GOT3 (cell line): ENCODE measurements at places on chromosomes 5 and 9.

- DNase-seq: no peak
These were observed 9.6 kb upstream of the PLPP1 start for GRCh38 chr5:55544341-55544740.

- DNase-seq: no peak
These were observed 10.9 kb downstream of the LHX2 start for GRCh38 chr9:124022201-124023121.

- DNase-seq: no peak
These were observed 24.7 kb upstream of the RNU6ATAC start for GRCh38 chr9:134189145-134189469.

DNA sequence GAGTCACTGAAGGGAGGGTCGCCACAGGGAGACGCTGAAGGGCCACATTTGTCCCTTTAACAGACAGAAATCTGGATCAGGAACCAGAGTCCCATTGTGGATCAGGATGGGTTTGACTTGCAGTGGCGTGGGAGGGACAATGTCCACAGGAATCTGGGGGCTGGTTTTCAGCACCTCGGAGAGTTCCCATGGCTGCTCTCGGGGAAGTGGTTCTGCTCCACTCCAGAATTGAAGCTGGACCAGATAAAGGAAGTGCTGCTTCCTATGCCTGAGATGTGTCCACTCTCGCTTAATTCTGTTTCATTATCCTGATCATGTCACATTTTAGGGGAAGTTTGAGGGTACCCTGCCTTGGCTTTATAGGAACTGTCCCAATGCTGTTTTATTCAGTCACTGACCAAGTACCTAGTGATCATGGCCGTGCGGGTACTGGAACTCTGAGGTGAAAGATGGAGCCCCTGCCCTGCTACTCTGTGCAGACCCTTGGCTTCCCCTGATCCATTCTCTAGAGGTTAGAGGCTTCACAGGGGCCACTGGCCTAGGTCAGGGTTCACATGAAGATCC lies 28.7 kb downstream of the ENHO start:
- DNase-seq: no peak

DNA sequence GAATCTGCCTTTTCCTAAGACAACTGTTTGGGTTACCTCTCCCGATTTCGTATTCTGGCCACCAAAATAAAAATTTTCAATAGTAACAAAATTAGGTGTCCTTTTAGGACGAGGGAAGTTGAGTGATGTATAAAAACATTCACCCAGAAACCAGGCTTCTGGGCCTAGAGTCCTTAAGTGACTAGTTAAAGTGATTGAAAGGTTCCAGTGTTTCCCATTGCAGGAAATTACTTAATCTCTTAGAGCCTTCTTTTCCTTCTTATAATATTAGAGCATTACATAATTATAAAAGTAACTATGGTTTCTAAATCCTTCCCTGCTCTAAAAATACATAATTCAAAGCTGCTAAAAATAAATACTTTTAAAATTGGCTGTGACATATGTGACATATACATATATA lies 7.3 kb downstream of the MCIDAS start:
- DNase-seq: no peak

DNA sequence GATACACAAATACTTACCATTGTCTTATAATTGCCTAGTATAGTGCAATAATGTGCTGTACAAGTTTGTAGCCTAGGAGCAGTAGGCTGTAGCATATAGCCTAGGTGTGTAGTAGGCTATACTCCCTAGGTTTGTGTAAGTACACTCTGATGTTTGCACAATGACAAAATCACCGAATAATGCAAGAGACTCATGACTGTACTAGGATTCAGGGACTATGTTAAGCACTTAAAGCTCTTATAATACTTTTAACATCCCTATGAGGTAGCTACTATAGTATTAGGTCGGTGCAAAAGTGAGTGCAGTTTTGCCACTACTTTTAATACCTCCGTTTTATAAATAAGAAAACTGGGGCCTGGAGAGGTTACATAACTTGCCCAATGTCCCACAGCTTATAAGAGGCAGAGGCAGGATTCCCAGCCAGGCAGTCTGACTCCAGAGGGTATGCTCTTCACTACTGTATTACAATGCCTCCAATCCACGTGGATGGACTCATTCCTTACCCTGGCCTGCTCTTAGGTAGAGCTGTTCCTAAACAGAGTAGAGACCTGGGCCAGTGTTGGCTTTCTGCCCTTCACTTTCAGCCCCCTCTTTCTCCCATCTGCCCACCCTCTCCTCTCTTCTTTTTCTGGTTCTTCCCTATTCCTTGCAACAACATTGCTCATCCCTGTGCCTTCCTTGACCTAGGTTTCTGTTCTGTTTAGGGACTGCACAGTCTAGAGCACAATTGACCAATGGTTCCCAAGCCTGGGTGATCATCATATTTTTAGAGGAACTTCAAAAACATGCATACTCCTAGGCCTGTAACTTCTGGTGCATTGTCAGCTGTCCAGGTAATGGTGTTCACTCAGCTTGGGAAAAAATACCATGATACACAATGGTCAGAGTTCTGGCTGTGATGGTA lies 114.0 kb downstream of the CARTPT start:
- DNase-seq: no peak

- no peak for DNase-seq
These were observed 100.6 kb upstream of the TARS1 start for GRCh38 chr5:33340195-33340594.

GRCh38 chr5:168136340-168136739 lies 155.1 kb upstream of the WWC1 start:
- DNase-seq: no peak

DNA sequence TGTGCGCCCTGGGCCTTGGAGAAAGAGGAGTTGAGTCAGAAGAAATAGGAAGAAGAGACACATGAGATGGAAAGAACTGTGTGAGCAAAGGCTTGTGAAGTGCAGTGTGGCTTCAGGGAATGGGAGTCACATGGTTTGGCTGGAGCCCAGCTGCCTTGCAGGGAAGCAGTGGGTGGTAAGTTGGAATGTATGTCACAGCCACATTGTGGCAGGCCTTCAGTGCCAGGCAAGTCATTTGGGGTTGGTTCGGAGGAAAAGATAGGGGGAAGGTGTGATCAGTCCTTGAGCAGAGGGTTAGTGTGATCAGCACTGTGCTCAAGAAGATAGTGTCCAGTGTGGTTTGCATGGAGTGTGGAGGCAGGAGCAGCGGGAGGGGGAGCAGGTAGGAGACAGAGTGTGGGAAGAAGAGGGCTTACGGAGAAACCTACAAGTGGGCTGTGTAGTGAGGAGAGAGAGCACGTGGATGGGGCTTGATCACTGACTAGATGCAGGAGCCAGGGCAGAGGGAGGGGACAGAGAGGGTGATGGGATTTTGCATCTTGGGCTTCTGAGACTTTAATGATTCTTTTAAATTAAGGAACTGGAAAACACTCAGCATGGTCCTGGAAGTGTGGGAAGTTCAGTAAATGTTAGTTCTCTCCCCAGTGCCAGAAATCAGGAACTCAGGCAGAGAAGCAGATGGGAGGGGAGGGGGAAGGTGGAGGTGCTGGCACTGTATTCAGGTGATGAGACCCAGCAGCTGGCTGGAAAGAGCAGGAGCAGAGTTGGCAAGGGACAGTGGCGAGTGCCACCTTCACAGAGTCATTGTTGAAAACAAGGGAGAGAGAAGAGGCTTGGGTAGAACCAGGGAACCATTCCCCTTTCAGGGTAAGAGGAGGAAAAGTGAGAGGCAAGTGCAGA lies 46.6 kb downstream of the ARHGAP26 start:
- no peak for DNase-seq

DNA sequence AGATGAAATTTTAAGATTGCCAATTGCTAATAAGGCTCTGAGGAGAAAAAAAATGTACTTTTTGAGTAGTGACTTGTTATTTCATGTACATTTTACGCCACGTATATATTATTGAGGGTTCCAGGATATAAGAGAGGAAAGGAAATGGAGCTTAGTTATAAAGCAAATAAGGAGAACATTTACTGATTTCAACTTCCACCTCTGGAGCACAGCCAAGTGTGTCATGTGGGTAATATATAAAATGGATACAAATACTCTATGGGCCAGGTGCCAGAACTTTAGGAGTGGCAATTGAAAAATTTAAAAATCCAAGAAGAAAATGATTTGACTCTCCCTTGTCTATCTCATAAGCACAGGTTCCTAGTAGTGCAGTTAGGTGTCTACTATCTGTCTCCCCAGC lies 45.0 kb upstream of the VLDLR start:
- no peak for DNase-seq

GRCh38 chr5:14932902-14933469 lies 61.4 kb upstream of the ANKH start:
- DNase-seq: no peak
